AG09309 (cell line): ENCODE measurements at places on chromosomes 2 and 18.

DNA sequence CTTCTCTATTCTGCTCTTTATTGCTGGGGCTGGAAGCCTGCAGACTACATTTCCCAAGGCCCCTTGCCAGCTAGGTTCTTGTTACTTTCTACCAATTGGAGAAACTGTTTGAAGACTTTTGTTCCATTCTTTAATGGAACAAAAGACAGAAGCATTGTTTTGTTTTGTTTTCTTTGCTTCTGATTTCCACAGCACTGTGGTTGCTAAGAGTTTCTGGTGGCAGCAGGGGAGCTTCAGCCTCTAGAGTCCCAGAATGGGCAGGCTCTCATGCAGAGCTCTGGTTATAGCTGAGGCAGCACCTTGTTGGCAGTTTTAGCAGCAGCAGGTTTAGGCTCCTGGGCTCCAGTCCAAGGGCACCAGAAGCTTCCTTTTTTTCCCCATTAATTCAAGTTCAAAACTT lies 234.3 kb downstream of the ETAA1 start:
- no peak for DNase-seq

DNA sequence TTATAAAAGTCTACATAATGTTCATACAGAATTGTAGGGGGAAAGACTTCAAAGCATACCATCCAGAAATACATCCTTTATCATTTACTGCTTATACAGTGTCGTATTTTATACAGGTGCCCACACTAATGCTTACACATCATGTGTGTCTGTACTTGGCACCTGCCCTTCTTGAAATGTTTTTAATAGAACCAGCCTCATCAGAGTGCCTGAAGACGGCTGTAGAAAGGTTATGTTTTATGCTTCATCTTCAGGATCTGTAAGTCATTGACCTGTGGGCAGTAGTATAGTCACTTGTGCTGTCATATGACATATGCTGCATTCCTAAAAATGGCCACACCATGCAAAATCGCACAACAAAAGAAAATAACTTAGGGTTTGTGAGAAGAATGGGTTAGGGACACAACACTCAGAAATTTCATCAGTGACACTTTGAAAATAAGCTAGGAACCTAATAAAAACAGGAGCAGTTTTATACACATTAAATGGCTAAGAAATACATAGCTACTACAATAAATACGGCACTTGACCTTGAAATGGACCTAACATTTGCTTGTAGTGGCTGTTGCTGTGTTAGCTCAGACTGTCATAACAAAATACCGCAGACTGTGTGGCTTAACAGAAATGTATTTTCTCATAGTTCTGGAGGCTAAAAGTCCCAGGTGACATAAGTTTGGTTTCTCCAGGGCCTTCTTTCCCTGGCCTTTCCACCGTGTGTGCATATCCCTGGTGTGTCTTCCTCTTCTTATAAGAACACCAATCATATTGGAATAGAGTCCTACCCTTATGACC lies 112.6 kb downstream of the CERS6 start:
- DNase-seq: no peak

DNA sequence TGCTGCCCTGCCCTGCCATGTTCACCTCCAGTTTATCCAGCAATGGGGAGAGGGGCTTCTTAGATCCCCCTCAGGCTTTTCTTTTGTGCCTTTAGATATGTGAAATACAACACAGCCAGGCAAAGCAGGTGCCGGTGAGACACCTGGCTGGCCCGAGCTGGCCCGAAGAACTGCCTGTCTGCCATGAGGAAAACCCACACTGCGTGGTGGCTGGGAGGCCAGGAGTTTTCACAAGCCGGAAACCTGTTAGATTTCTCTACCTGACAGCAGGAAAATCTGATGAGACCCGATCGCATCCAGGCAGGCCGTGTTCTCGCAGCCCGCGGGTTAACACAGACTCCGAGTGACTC lies 5.7 kb upstream of the GAL3ST2 start:
- no peak for DNase-seq

DNA sequence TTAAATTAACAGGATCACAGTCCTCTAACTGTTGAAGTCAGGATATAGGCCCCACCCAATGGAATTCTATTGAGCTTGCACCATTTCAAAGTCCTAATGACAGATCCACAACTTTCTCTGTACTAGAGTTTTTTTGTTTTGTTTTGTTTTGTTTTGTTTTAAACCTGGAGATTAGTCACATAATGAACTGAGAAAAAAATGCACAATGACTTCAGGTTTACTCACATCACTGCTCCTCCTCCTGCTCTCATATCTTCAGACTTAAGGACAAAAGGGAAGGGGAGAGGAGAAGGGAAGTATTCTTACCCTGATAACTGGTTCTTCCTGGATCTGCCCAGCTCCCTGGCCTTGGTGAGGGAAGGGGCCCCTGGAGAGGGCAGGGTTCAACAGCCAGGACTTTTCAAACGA lies 208.2 kb upstream of the EPHA4 start:
- no peak for DNase-seq

- peak; percentile 38 for DNase-seq
Measured at GRCh38 chr2:172147944-172148650, 45.4 kb upstream of the DLX2 start.

DNA sequence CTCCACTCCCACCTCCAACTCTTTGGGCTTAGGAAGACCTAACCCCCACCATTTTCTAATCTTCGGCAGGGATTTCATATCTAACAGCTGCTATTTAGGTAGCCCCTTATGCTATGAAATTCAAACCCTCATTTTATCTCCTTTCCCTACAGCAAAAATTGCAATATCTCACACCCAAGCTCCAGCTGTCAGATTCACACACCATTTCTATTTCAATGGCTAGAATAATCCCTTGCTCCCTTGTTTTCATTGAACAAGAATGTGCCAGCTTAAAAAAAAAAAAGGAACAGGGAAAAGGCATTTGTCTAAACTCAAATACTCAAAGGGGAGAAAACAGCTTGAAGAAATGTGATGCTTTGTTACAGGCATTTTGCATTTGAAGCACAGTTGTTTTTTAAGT lies 850.6 kb upstream of the ACVR2A start:
- no peak for DNase-seq

DNA sequence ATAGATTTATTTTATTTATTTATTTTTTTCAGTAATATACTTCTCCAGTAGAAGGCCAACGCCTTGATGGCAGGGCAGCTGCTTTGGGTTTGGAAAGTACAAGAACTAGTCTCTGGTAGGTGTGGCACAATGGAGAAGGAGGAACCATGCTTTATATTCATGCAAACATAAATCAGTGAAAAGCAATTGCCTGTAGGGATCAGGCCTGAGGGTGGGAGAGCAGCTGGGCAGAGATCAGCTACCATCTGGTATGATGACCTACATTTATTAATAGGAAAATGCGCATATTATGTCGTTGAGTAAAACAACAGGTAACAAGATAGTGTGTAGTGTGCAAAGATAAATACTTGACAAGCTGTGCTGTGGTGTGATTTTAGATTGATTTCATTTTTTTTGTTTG lies 120.4 kb upstream of the TLK1 start:
- no peak for DNase-seq

- DNase-seq: no peak
Measured at GRCh38 chr2:152086231-152086630, 12.6 kb downstream of the CACNB4 start.

DNA sequence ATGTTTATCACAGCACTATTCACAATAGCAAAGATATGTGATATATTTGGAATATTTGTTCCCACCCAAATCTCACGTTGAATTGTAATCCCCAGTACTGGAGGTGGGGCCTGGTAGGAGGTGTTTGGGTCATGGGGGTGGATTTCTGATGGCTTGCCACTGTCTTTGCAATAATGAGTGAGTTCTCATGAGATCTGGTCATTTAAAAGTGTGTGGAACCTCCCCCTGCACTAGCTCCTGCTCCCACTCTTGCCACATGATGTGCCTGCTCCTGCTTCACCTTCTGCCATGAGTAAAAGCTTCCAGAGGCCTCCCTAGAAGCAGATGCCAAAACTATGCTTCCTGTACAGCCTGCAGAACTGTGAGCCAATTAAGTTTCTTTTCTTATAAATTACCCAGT lies 72.2 kb upstream of the DYNC1I2 start:
- DNase-seq: no peak

- DNase-seq: no peak
Measured at GRCh38 chr2:195543063-195543462, 114.0 kb upstream of the SLC39A10 start.

GRCh38 chr2:186733414-186733813 lies 39.6 kb downstream of the FAM171B start:
- no peak for DNase-seq

- peak; percentile 66 for DNase-seq
Measured at GRCh38 chr2:158894078-158894477, 74.4 kb upstream of the TANC1 start.

GRCh38 chr2:156818221-156818620 lies 382.0 kb downstream of the GPD2 start:
- DNase-seq: no peak

GRCh38 chr2:62140426-62141141 lies 55.3 kb upstream of the B3GNT2 start:
- DNase-seq: no peak

DNA sequence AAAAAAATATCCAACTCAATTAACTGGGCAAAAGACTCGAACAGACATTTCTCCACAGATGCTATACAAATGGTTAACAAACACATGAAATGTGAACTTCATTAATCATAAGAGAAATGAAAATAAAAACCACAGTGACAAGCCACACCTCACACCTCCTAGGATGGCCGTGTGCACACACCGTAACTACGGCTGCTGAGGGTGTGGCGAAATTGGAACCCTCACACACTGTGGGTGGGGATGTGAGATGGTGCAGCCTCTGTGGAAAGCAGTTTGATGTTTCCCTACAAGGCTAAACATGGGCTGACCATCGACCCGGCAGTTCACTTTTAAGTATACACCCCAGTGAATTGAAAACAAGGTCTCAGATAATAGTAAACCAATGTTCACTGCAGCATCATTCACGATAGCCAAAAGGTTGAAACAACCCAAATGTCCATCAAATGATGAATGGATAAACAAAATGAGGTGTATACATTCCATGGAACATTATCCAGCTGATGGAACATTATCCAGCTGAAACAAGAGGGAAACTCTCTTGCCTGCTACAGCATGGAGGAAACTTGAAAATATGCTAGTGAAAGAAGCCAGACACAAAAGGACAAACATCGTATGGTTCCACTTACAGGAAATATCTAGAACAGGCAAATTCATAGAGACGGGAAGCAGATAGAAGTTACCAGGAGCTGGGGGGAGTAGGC lies 32.2 kb downstream of the ZAP70 start:
- DNase-seq: no peak

DNA sequence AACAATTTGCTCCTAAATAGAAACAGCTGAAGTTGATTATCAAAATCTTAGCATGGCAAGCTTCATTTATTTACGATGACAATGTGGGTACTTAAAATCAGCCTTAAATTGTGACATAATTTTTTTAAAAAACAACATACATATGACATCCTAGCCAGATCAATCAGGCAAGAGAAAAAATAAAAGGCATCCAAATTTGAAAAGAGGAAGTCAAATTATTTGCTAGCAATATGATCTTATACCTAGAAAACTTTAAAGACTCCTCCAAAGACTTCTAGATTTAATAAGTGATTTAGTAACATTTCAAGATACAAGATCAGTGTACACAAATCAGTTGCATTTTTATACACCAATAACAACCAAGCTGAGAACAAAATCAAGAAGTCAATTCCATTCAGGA lies 14.3 kb upstream of the PPP3R1 start:
- DNase-seq: no peak

GRCh38 chr2:45182667-45183295 lies 173.5 kb upstream of the SIX2 start:
- no peak for DNase-seq

- peak; percentile 50 for DNase-seq
Measured at GRCh38 chr2:567865-568638, 109.2 kb downstream of the TMEM18 start.

DNA sequence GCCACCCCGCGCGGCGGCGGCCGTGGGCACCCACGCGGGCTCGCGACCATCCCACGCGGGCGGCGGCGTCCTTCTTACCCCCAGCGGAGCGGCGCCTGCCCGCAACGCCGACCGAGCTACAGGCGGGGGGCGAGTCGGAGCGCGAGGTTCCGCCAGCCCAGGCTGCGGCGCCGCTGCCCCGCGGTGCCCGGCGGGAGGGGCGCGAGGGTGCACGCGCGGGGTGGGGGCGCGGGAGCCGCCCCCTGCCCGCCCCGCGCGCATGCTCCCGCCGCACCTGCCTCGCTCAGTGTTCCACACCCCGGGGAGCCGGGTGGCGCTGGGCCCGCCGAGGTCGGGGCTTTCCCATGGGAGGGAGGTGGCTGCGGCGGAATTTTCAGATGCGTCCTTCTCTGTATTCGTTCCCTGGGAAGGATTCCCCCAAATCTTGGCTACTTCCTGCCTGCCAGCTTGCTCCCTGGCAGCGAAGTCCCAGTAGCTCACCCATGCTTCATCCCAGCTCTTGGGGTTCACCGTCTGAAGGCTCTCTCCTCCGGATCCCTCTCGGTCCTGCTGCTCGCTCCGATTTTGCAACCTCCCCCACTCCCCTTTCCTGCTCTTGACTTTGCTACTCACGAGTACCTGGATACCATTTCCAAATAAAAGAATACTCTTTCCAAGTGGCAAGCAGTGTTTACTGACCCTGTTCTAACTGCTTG lies at the start of gene L3MBTL4:
Gene L3MBTL4 (minus strand): TSS at position 189 of the 695 bp plus-strand sequence. CDS start 103,286 bp downstream, outside the sequence.
- DNase-seq: no peak

DNA sequence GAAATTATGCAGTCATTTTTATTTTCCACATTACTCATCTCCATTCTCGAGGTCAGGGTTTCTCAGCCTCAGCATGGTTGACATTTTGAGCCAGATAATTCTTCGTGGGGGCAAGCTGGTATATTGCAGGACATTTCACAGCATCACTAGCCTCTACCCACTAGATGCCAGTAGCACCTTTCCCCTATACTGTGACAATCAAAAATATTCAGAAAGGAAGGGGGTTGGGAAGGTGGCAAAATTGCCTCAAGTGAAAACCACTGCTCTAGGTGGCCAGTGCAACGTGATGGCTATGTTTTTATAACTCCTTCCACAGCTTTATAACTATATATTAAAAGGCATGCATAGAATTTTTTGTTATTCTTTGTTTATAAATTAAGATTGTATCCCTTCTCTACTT lies 294.5 kb downstream of the CNTNAP5 start:
- DNase-seq: no peak

GRCh38 chr2:190947141-190947540 lies 66.5 kb downstream of the GLS start:
- no peak for DNase-seq

- DNase-seq: no peak
Measured at GRCh38 chr18:49662506-49662905, 100.6 kb downstream of the LIPG start.

- peak; percentile 61 for DNase-seq
Measured at GRCh38 chr18:59719544-59720181, 22.4 kb upstream of the CCBE1 start.
